CD14-positive monocyte (primary cell): ENCODE measurements at places on chromosomes 5 and 9.

DNA sequence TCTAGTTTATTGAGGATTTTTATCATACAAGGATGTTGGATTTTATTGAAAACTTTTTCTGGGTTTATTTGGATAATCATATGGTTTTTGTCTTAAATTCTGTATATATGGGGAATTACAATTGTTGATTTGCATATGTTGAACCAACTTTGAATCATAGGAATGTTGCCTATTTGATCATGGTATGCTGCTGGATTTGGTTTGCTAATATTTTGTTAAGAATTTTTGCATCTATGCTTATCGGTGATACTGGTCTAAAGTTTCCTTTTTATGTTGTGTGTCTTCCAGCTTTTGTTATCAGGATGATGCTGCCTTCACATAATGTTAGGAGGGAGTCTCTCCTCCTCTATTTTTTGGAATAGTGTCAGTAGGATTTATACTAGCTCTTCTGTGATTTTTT lies 745.0 kb downstream of the PRELID2 start:
- no peak for DNase-seq

GRCh38 chr5:65395526-65396155 lies 86.1 kb downstream of the ADAMTS6 start:
- DNase-seq: no peak

DNA sequence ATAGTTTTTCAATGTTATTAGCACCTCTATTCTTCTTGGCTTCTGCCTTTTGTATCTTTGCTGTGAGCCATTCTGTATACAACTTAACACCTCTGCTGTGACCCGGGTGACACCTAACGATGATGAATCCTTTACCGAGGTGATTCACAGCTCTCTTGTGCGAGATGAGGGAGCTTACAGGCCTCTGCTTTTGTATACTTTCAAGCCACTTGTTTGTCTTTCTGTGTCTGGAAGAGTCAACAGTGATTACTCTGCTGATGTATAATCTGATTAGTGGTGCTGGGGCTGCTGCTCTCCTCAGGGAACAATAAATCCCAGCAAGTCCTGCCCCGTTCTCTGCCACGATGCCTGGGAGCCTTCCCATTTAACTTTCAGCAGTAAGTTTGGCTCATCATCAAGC lies 442.9 kb upstream of the SGCD start:
- DNase-seq: no peak

DNA sequence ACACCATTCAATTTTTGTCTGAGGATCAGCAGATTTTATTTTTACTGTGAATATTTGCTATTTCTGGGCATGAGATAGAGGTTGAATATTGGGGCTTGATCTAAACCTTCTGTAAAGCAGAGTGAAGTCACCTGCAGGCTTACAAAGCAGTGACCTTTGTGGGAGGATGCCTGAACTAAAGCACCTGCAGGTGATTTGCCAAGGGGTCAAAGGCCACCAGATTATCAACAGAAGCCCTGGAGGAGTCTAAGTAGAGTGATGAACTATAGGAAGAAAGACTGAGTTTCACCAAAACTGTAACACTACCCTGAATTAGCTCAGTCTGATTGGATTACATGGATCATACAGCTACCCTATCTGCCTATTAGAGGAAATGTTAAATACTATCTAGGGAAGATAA lies 144.3 kb upstream of the PRLR start:
- no peak for DNase-seq

DNA sequence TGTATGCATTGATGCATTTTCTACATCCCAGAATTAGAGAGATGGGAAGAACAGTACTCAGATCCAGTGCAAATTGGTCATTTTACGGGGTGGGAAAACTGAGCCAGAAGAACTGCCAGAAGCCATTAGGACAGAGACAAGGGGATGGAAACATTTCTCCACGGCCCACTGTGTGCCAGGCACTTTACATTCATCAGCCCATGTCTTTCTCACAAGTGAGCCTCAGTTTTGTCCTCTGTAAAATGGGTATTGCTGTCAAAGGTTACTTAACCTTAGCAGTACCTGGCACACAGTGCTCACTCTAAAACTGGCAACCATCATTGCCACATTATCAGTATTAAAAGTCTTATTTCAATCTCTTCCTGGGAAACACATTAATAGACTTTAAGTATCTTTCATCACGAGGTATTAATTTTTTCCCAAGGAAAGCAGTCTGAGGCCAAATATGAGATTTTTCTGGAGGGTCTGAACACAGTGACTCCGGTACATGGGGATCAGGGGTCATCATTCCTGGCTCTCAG lies 5.2 kb downstream of the DUSP1 start:
- DNase-seq: peak; percentile 88

GRCh38 chr5:66426259-66427138 lies 169.7 kb upstream of the MAST4 start:
- no peak for DNase-seq

DNA sequence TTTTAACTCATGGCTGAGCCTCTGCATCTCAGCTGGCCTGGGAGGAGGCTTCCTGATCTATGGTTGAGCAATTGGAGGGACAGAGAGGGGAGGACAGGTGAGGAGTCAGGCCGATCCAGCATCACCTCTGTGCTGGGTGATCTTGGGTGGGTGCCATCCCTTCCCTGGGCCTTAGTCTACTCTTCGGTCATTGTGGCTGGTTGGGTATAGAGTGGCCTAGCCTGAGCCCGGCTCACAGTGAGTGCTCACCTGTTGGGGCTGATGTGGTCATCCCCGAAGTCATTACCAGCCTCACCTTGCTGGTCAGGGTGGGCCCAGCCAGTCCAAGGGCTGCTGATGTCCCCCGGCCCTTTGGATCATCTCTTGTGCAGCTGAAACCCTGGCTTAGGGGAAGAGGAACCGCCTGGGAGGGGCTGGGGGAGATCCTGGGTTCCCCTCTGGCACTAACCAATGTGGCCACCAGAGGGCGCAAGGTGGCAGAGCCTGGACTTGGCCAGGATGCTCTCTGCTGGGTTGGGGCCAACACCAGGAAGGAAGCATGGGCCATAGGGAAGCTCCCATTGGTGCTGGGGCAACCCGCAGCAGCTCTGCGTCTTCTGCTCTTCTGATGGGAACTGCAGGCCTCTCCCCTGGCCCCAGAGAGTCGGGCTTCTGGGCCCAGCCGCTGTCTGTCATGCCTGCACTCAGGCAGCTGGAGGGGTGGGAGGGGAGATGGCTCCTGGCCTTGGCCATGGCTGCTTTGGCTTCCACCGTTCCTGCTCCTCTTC lies 17.3 kb upstream of the ODF2 start:
- DNase-seq: peak; percentile 85

DNA sequence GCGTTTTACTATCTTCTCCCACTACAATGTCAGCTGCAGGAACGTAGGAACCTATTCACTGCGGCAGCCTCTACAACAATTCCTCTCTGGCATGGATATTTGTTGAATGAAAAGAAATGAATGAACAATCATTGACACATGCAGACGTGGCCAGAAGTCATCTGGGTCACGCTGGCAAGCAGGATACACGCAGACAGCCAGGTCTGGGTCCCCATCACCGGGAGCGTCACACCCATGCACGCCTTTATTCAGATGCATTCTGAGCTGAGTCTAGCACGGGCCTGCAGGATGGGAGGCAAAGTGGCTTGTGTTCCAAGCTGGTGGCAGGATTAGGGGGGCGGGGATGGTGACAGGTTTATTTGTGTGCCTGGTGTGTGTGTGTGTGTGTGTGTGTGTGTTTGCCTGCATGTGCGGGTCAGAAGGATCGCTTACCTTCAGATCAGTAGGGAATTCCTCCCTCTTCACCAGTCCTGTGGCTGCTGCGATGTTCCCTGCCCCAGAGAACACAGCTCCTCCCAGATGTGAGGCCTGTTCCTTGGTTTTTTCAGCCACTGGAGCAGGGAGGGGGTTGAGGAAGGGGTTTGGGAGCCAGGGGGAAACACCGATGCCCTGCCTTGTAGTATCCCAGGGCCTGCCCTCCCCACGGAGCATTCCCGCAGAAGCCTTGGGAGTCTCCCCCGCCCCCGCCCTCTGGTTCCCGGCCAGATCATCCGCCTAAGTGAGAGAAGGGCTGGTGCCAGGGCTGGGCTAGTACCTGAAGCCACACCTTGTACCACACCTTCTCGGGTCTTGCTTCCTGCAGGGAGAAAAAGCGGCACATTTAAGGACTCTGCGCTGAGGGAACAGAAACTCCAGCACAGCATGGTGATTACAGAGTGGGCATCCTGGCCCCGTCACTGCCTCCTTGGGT lies 4.1 kb downstream of the SNCB start:
- DNase-seq: no peak

DNA sequence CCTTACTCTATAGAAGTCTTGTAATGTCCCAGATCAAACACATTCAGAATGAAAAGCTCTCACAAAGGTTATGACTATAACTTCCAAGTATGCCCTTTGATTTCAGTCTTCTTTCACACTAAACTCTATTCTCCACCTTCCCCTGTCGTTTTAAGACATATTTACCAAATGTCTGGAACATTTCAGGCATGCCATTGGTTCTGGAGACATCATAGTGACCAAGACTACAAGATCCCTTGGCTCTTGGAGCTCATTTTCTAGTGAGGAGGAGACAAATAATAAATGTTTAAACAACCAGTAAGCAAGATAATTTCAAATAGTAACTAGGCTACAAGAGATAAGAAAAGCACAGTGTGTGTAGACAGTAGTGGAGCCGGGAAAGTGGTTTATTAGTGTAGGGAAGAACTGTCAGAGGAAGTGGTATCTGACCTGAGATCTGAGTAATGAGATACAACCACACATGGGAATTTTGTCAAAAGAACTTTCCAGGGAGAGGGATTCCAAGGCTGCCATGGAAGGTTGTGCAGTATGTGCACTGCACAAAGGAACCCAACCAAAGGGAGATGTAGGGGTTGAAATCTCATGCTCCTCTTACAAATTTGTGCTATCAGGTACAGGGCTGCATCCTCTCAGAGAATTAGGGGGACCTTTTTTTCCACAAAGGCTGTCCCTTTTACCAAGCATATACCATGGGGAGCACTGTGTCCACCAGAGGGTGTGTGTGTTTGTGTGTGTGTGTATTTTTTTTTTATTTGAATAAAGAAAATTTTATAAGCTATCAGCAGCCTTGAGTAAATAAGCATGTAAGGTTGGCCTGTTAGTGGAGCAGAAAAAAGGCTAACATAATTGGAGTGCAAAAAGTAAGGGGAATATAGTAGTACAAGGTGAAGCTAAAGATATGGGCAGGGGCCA lies 1279.1 kb upstream of the WWC1 start:
- DNase-seq: no peak

DNA sequence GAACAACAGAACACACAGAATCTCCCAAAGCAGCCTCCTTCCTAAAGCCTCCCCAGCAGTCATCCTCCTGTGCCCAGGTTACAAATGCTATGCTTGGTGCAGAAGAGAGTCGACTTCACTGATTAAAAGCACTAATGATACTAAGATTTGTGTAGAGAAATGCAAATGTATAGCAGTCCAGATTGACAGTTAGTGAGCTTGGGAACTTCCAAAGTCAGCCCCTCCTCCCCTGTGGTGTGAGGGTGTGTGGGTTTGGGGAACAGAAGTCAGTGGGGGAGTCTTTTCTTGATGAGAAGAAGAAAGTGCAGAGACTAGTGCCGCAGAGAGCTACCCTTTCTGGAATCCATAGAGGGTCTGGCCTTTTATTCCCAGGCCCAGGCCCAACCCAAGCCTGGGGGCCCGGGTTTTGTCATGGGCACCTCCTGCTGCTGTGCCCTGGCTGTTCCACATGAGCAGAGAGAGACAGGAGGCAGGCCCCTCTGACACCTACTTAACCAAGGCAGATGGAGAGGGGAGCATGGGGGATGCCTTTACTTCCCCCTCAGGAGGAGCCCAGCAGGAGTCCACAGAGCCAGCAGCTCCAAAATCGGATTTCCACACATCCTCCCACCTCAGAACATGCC lies 173.3 kb downstream of the DENND1A start:
- DNase-seq: no peak

DNA sequence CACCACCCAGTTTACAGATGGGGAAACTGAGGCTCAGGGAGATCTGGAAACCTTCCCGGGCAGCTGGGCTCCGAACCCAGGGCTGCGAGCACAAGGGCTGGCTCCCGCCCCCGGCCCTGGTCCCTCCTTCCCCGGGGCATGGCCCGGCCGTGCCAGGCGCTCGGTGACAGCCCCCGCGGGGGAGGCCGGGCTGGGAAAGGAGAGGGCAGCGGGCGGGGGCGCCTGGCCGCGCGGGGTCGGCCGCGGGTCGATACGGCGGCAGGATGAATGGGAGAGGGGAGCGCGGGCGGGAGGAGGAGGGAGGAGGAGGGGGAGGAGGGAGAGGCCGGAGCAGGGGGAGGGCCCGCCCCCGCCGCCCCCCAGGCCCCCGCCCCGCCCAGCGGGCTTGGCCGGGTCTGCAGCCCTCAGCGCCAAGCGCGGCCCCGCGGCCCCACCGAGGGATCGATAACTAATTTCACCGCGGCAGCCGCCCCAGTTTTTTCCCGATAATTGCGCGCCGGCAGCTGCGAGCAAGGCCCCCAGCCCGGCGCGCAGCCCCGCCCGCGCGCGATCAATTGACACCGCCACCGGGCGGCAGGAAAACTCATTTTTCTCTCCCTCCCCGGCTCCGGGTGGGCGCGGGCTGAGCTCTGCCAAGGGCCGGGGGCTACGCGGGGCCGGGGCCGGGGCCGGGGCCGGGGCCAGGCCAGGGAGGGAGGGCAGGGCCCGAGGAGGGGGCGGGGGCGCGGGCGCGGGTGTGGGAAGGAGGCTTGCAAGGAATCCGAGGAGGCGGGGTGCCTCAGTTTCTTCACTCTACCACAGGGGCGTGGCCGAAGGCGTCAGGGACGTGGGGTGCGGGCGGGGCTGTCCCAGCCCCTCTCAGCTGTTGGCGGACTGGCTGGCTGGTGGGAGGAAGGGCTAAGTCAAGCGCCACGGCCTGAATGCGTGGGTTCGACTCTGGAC lies 52.1 kb downstream of the C9orf50 start:
- no peak for DNase-seq

DNA sequence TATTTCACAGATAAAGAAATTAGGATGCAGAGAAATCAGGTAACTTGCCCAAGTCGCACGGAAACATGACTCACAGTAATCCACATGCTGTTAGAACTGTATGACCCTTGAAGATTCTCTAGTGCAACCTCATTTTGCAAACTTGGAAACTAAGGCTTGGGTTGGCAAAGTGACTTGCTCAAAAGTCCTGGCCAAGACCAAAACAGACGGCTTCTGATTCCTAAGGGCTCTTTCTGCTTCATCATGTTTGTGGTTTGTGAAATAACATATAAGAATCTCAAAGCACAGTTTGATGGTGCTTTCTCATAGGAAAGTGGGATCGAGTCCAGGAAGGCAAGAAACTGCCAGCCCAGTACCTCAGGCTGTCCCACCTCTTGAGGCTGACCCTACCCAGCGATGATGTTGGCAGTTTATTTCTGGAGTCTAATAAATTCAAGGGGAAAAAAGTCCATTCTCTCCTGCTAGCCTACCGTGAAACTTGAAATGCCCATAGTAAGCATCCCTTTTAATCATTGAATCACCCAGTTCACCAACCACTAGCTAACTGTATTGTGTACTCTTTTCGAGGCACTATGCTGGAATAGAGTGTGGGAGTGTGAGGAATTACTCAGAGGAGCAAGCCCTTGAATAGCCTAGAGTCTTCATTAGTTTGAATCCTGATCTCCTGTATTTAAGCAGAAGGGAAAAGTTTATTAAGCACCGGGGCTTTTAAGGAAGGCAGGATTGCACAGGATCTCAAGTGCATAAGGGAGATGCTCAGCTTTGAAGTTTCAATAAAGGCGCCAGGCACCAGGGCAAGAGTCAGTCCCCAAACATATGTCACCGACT lies 14.1 kb downstream of the CAPSL start:
- no peak for DNase-seq

- no peak for DNase-seq
Observed at GRCh38 chr9:89790542-89791109, 185.8 kb downstream of the GADD45G start.

GRCh38 chr5:143008809-143009521 lies 238.8 kb downstream of the ARHGAP26 start:
- DNase-seq: peak; percentile 100

GRCh38 chr9:136865041-136865767 lies 904 bp downstream of the EDF1 start:
- no peak for DNase-seq

GRCh38 chr9:5825223-5825622 lies 7.7 kb downstream of the ERMP1 start:
- no peak for DNase-seq
